ENCODE measurements at places on chromosomes 1 and 21.
A peak's percentile ranks its signal among the peaks of the same experiment; 100 is the strongest.

- peak; percentile 32 for DNase-seq
Observed at GRCh38 chr1:107622966-107623365, 342.0 kb downstream of the VAV3 start.

DNA sequence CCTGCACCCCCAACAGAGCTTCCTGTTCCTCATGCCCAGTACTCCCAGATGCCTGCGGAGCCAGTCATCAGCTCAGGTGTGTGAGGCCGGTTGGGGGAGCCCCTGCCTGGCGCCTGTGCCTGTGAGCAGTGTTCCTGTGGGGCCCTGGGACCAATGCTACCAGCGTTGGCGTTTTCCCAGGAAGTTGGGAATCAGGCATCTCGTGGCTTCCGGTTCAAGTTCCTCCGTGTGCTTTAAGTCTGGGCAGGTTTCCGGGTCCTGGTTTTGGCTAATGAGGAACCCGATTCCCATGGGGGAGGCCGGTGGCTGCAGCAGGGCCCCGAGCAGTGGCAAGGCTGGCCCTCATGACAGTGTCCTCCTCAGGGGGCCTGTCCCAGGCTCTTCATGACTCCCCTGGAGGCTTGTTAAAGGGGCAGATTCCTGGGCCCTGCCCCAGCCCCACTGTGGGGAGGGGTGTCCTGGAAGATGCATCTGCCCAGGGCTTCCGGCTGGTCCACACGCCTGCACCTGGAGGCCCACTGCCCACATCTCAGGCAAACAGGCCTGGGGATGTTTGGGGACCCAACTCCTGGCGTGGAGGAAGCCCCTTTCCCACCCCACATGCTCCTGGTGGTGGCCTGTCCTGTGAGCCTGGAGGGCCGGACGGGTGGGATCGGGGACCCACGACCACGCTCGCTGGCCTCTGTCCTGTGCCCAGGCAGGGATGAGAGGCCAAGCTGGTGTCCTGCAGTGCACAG is 26.2 kb downstream of the TP73 start:
- DNase-seq = no peak

GRCh38 chr21:29155118-29155932 is 24.9 kb downstream of the MAP3K7CL start:
- DNase-seq = no peak

DNA sequence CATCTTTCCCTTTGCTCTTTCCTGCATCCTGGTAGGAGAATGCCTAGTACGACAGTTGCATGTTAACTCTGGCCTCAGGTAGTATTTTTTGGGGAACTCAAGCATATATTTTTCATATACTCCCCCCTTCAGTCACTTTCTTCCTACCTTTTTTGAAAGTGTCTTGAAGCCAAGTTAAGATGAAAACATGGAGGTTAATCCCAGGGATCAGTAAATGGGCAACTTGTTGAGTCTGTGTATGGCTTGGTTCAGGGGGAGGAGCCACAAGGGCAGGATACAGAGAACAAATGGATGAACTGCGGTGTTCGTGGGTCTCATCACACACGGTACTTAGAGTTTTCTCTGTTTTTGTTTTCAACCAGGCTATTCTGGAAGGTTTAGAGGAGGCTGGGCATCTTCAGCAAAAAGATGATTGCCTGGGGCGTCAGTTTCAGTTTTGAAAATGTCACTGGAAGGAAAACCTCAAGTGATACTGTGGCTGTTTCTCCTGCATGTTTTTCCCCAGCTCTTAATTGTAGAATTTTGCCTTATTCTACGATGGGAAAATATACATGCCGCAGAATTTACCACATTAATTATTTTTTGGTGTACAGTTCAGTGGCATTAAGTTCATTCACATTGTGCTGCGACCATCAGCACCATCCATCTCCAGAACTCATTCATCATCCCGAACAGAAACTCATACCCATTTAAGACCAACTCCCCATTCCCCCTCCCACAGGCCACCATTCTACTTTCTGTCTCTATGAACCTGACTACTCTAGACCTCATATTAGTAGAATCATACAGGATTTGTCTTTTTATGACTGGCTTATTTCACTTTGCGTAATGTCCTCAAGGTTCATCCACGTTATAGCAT is 71.5 kb downstream of the MAP10 start:
- no peak for DNase-seq

GRCh38 chr1:247347477-247348222 is 16.0 kb upstream of the ZNF496 start:
- DNase-seq = no peak

GRCh38 chr1:41900603-41901444 is 17.9 kb downstream of the HIVEP3 start:
- DNase-seq = peak; percentile 93

GRCh38 chr1:215761446-215761845 is 194.3 kb downstream of the KCTD3 start:
- DNase-seq = no peak

DNA sequence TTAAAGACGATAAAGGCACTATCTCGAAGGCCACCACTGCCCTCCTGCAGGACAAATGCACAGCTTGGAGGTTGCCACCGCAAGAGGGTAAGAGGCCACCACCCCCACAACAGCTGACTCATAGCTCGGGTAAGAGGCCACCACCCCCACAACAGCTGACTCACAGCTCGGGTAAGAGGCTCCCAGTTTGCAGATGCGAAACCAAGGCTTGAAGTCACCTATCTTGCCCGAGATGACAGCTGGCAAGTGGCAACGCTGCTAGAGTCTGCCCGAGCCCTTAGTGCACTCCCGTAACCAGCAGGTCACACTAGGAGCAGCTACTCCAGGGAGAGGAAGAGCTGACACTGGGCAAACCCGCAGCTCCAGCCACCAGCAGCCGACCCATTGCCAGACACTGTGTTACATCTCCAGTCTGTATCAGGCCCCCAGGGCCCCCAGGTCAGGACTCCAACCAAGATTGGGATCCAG is 17.1 kb upstream of the SPSB1 start:
- peak; percentile 82 for DNase-seq

GRCh38 chr1:162772571-162773154 is 17.8 kb upstream of the HSD17B7 start:
- DNase-seq = no peak

DNA sequence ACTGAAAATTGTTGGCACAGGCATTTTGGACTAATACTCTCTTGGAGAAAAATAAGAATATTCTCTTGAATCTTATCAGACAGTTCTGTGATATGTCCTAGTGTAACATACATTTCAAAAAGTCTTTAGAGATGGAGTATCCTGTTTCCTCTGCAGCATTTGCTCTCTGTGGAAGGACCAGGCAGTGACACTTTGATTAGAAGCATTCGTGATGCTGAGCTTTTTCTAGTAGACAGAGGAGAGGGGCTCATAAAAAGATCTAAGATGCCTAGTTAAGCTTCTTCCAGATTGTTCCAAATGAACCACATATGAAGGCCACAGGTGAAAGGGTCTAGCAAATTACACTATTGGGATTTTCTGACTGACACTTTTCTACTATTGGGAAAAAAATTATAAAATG is 120.3 kb downstream of the C1orf21 start:
- no peak for DNase-seq

- no peak for DNase-seq
Observed at GRCh38 chr1:231423648-231424047, 1.6 kb upstream of the EGLN1 start.

DNA sequence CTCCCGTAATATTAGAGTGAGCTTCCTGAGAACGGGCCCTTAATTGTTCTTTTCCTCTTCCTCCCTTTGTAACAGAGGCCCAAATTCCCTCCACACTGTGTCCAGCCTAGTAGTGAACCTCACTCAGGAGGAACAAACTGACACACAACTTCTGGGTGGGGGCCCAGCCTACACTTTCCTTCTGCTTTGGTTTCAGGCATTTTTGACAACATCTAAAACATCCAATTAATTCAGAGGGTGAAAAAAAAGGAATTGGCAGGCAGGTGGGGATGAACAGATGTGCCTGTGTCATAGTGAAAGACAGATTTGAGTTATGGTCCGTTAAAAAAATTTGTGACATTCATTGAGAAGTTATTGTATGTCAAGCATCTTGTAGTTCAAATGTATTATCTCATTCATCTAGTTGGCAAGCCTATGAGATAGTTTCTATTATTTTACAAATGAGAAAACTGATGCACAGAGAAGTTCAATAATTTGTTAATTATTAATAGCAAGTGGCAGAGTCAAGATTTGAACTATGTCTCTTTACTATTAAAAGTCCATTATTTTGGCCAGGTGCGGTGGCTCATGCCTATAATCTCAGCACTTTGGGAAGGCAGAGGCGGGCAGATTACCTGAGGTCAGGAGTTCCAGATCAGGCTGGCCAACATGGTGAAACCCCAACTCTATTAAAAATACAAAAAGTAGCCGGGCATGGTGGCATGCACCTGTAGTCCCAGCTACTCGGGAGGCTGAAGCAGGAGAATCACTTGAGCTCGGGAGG is 41.6 kb upstream of the LRIG2 start:
- DNase-seq = no peak

DNA sequence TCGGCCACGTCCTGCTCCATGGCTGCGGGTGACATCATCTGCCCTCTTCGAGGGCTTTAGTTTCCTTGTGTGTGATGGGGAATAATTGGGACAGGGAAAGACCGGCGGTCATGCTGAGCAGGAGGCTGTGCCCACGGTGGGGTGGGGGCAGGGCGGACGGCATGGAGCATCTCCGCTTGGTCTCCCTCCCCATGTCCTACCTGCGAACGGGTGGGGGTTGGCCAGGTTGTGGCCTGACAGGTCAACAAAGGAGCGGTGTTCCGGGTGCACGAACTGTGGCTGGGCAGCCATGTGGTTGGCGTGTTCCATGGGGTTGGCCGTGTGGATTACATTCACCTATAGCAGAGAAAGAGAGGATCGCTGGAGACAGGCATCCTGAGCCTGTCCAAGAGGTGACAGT is 80.0 kb downstream of the PIK3CD start:
- no peak for DNase-seq

DNA sequence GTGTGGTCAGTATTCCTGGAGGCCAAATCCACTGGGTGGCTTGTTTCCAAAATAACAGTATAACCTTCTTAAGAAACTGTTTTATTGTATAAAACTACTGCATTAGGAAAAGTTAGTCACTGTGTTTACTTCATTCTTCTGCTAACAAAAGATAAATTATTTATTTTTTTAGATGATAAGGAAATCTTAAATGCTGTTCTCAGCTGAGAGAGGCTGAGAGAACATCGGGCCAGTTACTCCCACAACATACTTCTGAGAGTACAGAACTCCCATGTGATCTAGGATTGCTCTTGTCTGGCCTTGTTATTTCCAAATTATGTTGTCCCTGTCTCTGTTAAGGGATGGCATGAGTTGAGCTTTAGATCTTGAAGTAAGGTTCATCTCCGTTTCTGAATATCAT is 96.7 kb upstream of the CXADR start:
- DNase-seq = no peak

DNA sequence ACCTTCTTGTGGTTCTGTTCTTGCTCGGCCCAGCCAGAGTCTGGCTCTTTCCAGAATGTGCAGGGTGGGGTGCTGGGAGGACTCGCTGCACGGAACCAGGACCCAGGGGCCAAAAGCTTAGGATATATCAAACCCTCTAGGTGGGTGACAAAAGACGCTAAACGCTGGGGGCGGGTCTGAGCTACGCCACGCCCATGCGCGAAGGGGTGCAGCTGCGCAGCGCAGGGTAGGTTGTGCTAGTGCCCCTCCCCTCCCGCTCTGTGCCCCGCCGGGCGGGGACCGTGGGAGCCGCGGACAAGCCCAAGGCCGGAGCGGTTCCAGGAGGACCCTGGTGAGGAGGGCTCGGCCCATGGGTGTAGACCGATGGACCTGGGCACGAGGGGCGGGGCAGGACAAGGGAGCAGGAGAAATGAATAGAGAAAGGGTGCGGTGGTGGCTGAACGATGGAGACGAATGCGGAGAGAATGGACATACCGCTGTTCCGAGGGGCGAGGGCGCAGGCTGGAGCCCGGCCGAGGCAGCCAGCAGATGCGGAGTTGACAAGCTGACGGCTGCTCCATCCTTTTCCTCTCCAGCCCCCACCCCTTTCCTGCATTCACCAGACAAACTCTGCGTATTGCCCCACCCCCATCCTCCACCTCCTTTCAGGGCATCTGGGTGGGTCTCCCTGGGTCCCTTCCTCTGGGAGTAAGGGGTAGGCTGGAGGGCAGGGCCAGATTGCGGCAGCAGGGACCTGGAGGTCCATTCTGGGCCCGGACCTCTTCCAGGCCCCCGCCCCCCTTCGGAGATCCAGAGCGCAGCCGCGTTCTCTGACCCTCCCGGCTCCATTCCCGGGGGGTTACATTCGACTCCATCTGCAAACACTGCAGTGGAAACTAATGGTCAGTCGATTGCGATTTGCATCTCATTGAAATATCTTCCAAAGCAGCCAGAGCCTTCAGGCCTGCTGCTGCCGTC is at the start of gene RUSC1:
Gene RUSC1 (plus strand): TSS at position 234 of the 957 bp plus-strand sequence. CDS start 880 bp downstream, outside the sequence.
- no peak for DNase-seq

DNA sequence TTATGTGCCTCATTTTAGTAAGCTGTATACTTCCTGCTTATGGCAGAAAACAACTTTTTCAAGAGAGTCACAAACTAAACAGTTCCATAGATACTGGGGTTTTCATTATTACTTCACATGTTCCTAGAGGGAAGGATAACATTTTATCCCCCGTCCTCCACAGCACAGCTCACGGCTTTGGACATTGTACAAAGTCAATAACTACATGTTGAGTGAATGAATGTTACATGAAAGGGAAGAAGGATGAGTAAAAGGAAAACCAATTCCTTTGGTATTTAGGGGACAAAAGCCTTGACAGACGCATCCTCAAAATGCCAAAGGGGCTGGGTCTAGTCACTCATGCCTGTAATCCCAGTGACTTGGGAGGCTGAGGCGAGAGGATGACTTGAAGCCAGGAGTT is 14.8 kb downstream of the PI4KB start:
- no peak for DNase-seq

GRCh38 chr1:2301607-2302291 is 73.6 kb downstream of the SKI start:
- DNase-seq = no peak
